ENCODE measurements at places on chromosomes 1 and 21.

DNA sequence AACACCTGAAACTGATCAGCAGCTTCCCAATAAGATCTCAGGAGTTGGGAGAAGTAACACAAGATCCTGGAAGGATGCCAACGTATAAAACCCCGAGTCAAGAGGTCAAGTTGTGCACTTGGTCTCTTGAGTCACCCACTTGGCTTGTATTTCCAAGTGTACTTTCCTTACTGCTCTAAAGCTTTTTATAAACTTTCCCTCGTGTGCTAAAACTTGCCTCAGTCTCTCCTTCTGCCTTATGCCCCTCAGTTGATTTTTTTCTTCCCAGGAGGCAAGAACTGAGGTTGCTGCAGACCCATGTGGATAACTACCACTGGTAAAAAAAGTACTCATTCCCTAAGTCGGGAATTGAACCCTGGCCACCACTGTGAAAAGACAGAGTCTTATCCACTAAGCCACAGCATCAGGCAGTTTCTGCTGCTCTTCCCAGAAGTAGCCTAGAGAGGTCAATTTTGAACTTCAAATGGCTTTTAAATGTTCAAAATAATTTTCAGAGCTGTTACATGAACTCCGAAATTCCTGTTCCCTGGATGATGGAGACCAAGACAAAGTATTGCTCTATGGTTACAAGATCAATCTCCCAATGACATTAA lies 28.9 kb downstream of the ITLN2 start:
- DNase-seq, result no peak

DNA sequence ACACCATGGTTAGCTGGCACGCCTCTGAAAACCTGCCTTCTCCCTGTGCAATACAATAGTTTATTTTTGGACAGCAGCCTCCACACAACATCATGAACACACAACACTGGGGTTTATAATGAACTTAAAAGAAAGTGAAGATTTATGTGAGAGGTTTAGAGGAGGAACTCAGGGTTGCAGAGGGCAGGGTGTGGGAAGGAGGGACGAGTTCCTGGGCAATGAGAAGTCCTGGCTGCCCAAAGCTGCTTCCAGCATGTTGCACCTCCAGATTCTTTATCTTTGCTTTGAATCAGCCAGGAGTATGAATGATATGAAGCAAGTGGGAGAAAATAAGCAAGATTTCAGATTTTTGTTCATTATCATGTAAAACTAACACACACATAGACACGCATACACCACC lies 11.3 kb upstream of the LRRC8D start:
- no peak for DNase-seq

GRCh38 chr1:42679364-42679983 lies 2.7 kb upstream of the YBX1 start:
- DNase-seq, result no peak

DNA sequence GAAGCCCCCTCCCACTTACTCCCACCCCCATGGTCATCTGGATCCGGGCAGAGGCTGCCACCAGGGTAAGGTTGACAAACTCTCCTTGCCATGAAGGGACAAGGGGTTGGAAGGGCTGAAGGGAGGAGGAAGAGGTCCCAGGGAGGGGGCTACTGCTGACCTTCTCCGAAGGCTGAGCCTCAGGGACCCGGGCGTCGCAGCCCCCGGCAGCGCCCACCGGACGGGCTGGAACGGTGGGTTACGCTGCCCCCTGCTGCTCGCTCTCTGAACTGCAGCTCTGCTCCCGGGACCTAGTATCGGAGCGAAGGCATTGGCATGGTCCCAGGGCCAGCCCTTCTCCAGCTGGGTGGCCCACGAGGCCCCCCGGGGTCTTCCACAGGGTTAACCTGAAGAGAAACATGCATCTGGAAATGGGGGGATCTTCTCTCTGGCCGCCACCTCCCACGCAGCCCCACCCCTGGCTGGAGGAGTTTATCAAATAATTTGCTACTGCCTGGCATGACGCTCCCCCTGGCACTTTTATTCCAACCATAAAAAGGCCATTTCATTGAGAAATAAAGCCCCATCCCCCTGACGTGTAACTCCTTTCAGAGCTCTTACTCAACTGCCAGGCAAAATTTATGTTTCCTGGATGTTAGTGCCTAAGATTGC lies 70.4 kb upstream of the TARDBP start:
- DNase-seq, result no peak

DNA sequence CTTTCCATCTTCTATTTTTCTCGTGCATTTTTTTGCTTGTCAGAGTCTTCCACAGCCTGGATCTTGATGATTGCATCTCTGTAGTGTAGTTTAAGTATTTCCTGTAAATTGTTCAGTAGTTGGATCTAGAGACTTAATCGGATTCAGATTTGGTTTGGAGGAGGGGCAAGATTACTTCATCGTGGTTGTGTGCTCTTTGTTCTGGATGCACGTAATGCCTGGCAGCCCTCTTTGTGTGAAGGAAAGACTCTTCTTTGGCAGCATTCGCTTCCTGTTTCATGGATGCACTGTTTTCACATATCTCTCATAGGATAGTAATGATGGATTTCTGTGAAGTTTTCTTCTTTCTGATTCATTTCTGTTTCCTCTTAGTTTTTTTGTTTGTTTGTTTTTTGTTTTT lies 14.2 kb downstream of the SEMA4A start:
- no peak for DNase-seq

GRCh38 chr1:159937054-159937750 lies 8.2 kb downstream of the IGSF9 start:
- peak; percentile 63 for DNase-seq

GRCh38 chr1:20367626-20368025 lies 77.0 kb downstream of the VWA5B1 start:
- DNase-seq, result no peak

DNA sequence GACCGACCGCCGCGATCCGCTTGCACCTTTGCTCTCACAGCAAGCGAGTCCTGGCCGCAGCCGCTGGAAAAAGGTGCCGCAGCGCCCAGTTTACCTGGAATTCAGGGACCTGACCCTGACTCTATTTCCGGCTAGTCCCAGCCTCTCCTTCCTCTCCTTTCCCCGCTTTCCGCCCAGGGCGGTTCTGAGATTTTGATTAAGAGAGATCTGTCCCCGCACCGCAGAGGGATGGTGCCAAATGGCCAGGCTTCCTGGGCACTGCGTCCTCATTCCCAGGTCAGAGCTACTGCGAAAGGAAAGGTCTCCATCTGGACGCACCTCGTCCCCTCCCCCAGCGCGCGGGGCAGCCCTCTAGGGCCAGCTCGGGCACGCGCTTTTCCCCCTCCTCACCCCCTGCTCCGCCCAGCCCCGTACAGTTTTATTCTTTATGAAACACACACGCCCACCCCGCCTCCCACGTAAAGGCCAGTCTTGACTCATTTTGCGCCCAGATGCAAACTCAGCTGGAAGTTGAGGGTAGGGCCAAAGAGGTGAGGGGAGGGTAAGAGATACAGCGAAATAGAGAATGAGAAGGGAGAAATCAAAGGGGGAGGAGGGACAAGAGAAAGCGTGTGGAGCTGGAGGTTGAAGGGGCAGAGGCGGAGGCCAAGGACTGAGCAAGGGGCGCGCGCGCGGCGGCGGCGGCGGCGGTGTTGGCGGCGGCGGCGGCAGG lies 411.8 kb upstream of the ESRRG start:
- DNase-seq, result peak; percentile 41

DNA sequence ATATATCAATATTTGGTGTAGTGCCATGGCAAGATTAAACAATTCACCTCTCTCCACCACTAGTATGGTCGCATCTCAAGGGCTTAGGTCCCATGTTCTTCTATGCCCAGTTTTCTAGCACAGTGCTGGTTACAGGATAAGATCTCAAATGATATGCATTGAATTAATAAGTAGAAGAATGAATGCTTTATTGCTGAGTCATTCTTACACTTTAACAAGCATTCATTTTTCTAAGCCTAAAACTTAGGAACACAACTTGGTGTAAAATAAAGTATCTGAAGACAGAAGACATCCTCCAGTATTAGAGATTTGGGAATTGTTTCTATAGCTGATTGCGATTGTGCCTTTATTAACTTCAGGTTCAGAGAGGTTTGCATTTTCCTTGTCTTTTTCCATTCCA lies 85.8 kb downstream of the TBX15 start:
- no peak for DNase-seq

GRCh38 chr1:101051688-101052638 lies 26.4 kb upstream of the DPH5 start:
- no peak for DNase-seq

DNA sequence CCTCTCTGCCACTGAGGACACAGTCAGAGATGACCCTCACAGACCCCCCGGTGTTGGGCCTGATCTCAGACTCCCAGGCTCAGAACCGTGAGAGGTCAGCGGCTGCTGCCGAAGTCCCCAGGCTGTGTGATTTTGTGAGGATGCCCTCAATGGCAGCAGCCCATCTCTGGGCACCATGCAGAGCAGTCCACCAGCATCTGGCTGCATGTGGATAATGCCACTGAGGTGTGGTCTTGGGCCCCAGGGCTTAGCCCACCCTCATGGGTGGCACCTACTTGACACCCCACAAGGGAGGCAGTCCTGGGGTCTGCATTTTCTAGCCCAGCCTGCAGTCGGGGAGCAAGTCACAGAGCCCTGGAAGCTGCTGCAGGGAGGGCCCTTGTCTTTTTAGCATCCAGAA lies 5.5 kb upstream of the ACTRT2 start:
- no peak for DNase-seq

DNA sequence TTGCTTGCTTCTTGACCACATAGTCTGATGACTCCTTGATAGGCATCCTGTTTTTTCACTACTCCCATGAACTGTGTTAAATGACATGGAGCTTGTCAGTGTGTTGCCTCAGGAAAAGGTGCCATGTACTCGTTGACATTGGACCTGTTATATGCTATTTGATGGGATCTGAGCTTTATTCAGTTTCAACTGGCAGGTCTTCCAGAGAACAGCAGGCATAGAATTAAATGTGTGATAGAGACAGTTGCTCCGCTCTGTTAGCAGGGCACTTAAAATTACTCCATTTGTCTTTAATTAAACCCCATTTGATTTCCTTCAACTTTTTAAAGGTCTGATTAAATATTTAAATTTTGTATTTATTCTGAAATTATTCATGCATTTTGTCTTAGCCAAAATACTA lies 189.7 kb upstream of the ADGRL4 start:
- DNase-seq, result no peak

GRCh38 chr1:147719711-147720225 lies 40.6 kb downstream of the GJA5 start:
- DNase-seq, result no peak

DNA sequence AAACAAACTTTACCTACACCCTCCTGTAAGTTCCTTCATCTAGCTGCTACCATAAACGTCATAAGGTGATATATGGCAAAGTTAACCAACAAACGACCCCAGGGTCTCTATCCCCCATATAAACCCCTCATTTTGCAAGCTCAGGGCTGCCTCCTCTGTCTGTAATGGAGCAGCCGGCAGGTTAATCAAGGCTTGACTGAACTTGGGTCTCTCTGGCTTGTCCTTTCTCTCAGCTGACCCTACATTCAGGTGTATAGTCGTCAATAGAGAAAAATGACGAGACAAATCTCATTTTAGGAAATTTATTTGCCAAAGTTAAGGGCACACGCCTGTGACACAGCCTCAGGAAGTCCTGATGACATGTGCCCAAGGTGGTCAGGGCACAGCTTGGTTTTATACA lies 67.4 kb downstream of the WDR4 start:
- DNase-seq, result no peak

DNA sequence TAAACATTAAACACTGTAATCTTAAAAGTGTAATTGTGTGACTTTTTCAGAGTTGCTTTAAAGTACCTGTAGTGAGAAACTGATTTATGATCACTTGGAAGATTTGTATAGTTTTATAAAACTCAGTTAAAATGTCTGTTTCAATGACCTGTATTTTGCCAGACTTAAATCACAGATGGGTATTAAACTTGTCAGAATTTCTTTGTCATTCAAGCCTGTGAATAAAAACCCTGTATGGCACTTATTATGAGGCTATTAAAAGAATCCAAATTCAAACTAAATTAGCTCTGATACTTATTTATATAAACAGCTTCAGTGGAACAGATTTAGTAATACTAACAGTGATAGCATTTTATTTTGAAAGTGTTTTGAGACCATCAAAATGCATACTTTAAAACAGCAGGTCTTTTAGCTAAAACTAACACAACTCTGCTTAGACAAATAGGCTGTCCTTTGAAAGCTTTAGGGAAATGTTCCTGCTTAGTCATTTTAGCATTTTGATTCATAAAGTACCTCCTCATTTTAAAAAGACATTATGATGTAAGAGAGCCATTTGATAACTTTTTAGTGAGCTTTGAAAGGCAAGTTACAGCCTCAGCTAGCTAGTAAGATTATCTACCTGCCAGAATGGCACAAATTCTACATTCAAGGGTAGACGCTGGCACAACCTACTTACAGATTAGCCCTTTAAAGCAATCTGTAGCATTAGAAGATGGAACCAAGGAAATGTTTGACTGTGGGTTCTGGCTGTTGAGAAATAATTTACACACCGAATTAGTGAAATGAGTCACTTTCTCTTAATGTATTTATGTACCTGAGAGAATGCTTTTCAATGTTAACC lies 9.4 kb downstream of the SOD1 start:
- no peak for DNase-seq

DNA sequence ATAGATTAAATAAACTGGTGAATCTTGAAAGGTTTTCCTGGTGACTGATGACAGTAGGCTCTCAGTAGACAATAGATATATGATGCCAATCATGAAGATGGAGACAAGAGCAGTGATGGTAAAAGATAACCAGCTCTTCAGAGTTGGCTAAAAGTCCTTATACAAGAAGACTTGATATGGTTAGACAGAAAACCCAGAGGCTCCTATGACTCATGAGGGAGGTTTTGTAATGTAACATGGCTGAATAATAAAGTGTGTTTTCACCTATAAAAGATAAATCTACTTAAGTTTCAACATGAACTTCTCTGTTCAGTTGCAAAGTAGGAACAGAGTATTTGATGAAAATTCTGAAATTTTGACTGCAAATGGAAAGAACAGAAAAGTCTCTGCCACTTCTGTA lies 12.7 kb upstream of the CRNN start:
- DNase-seq, result no peak

- DNase-seq, result no peak
Observed at GRCh38 chr1:152919071-152919470, 10.7 kb downstream of the IVL start.

GRCh38 chr1:244665771-244666217 lies 12.9 kb downstream of the DESI2 start:
- no peak for DNase-seq

DNA sequence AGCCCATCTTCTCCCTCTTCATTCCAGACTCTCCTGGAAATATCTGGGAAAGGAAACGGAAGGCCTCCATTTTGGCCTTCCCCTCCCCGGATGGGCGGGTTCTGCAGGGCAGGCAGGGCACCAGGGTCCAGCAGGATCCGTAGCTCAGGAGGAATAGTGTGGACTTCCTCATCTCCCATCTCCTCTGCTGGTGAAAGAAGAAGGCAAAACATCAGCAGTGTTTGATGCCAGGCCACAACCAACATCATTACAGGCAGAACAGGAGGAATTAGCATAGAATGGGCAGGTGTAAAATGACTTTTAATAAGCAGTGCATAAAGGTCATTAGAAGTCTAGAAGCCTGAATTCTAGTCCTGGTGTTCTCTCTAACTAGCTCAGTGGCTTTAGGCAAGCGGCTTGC lies 165.9 kb downstream of the TGFBR3 start:
- no peak for DNase-seq

DNA sequence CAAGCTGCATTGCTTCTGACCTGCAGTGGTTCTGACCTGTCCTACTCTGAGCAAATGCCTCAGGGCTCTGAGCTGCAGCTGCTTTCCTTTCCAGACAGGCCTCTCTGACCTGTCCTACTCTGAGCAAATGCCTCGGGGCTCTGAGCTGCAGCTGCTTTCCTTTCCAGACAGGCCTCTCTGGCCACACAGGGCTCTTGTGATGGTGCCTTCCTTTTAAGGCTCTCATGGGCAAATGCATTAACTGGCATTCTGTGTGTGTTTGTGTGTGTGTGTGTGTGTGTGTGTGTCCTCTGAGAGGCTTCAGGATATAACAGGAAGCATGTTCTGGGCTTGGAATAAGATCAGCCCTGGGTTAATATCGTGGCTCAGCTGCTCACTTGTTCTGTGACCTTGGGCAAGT lies 131.3 kb downstream of the NTPCR start:
- DNase-seq, result peak; percentile 48

All from Caco-2 (cell line).